ENCODE measurements at places on chromosomes 7 and 10. TPM values are rescaled to one million over a fixed set of nuclear protein-coding genes. Genes with fewer than 3 reads are reported as not detected.
A peak's percentile ranks its signal among the peaks of the same experiment; 100 is the strongest.

DNA sequence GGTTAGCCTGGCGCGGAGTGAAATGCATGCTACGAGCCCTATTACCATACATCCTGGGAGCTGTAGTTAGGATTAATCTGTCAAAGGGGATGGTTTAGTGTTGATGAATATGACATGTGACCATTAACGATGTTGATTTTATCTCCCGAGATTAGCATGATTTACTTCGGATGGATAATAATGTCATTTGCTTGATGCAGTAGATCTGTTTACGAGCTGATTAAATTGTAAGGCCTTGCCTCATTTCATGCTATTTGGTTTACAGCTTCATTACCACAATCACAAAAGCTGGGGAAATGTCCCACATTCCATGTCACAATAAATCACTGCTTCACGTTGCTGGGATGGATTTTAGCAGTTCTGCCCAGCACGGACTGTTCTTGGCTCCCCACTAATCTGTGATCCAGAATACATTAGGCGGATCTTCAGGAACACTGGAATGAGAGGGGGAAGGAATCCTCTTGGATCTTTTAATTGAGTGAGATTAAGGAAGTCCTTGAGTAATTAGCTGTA, 22.3 kb downstream of the ZNF503 start:
- peaks cover 10% of the 10 kb centered on the region for H3K4me1 ChIP-seq
- no peak overlapping the region for H3K27ac ChIP-seq
- no peak for DNase-seq
- H3K4me3 ChIP-seq = no peak overlapping the region
- no peaks in the 10 kb centered on the region for H3K36me3 ChIP-seq

- H3K27me3 ChIP-seq = no peaks in the 10 kb centered on the region
- H3K36me3 ChIP-seq = no peaks in the 10 kb centered on the region
- H3K27ac ChIP-seq = no peak overlapping the region
- no peak overlapping the region for H3K4me3 ChIP-seq
- DNase-seq = no peak
These were observed 224.7 kb downstream of the HECW1 start for GRCh38 chr7:43337191-43337590.

DNA sequence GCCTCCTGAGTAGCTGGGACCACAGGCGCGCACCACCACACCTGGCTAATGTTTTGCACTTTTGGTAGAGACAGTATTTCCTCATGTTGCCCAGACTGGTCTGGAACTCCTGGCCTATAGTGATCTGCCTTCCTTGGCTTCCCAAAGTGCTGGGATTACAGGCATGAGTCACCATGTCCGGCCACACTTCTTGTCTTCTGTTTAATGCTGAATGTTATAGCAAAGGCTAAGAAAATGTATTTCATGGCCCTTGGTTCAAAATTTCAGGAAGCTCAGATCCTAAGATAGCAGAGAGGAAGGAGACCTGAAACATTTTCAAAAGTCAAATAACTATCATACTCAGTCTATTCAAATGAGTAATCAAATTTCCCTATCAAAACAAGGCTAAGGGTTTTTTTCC, 229.6 kb downstream of the BAMBI start:
- H3K27me3 ChIP-seq = no peaks in the 10 kb centered on the region
- no peak overlapping the region for H3K27ac ChIP-seq
- DNase-seq = no peak
- H3K36me3 ChIP-seq = no peaks in the 10 kb centered on the region
- no peak overlapping the region for H3K4me3 ChIP-seq
- H3K4me1 ChIP-seq = no peaks in the 10 kb centered on the region

DNA sequence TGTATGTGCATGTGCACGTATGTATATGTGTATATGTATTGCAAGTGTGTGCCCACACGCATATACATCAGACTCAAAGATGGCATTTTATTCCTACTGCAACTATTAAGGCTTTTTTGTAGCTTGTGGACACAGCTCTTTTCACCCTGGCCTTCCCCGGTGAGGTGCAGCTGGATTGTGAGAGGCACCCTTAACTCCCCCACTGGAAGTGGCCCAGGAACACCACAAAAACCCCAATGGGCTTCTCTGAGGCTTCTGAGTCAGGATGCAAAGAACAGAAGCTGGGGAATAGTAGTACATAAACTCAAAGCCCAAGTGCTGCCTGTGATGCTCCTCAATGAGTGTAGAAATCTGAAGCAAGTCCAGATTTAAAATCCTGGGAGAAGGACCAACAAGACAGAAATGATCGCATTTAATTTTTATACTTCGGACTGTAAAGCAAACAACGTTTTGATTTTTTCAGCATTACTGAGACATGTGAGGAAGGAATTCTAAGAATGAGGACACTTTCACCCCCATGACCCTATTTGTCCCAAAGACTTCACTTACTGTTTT, 369.2 kb upstream of the MGMT start:
- H3K36me3 ChIP-seq = no peaks in the 10 kb centered on the region
- H3K27ac ChIP-seq = no peak overlapping the region
- no peak for DNase-seq
- H3K4me3 ChIP-seq = no peak overlapping the region
- no peaks in the 10 kb centered on the region for H3K27me3 ChIP-seq

- no peak for DNase-seq
- H3K36me3 ChIP-seq = peaks cover 19% of the 10 kb centered on the region
- peak overlapping the region; percentile 70 for H3K4me3 ChIP-seq
- H3K4me1 ChIP-seq = peaks cover 26% of the 10 kb centered on the region
- no peaks in the 10 kb centered on the region for H3K27me3 ChIP-seq
These were observed 456 bp upstream of the DLD start for GRCh38 chr7:107890493-107890961.

DNA sequence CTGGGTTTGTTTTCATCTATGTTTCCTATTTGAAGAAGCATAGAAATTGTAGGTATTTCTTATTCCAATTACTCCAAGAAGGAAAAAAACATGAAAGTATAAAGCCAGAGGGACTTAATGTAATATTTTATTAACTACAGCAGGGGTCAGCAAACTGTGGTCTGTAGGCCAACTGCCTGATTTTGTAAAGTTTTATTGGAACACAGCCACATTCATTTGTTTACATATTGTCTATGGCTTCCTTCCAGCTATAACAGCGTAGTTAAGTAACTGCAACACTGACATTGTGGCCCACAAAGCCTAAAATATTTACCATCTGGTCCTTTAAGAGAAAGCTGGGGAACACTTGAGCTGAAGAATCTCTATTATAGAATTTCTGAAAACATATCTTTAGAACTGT, 306.2 kb downstream of the BICC1 start:
- H3K27me3 ChIP-seq = no peaks in the 10 kb centered on the region
- H3K4me1 ChIP-seq = peaks cover 25% of the 10 kb centered on the region
- DNase-seq = no peak
- H3K36me3 ChIP-seq = no peaks in the 10 kb centered on the region
- no peak overlapping the region for H3K27ac ChIP-seq

- H3K27me3 ChIP-seq = no peaks in the 10 kb centered on the region
- no peak for DNase-seq
- H3K36me3 ChIP-seq = no peaks in the 10 kb centered on the region
- H3K4me1 ChIP-seq = peaks cover 5% of the 10 kb centered on the region
These were observed 31.1 kb downstream of the PLXDC2 start for GRCh38 chr10:19847321-19847720.

DNA sequence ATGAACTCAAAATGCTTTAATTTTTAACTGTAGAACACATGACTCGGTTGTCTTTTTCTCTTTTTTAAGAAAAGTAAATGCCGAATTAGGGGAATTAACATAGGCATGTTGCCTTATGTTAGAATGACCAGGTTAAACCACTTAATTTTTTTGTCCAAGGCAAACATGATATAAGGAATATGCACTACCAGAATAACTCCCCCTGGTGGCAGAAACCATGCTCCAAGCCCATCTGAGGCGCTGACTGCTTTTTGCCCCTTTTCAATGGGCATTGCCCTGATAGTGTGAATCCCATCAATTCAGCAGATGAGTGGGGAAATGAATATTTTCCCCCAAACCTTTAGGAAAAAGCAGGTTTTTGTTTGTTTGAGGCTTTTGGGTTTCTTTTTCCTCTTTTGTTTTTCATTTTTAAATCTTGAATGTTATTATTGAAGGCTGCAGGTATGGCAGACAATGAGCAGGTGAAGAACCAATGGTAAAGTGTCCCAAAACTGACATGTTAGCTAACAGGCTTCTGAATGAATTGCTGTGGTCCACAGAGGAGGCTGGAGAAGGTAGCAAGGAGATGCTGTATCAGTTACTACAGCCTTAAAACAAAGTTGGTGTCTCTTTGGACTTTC, 284.3 kb downstream of the SORCS3 start:
- no peaks in the 10 kb centered on the region for H3K4me1 ChIP-seq
- H3K27me3 ChIP-seq = no peaks in the 10 kb centered on the region

GRCh38 chr10:48905311-48905710, 34.3 kb downstream of the LRRC18 start:
- peaks cover 10% of the 10 kb centered on the region for H3K4me1 ChIP-seq
- H3K4me3 ChIP-seq = no peak overlapping the region
- no peaks in the 10 kb centered on the region for H3K27me3 ChIP-seq
- H3K36me3 ChIP-seq = peaks cover 4% of the 10 kb centered on the region

GRCh38 chr7:106864298-106865081, 592 bp upstream of the PIK3CG start:
- DNase-seq = no peak
- peak overlapping the region; percentile 74 for H3K27ac ChIP-seq
- H3K27me3 ChIP-seq = no peaks in the 10 kb centered on the region
- H3K4me1 ChIP-seq = peaks cover 33% of the 10 kb centered on the region

- no peaks in the 10 kb centered on the region for H3K36me3 ChIP-seq
- H3K27ac ChIP-seq = no peak overlapping the region
- no peaks in the 10 kb centered on the region for H3K27me3 ChIP-seq
- H3K4me1 ChIP-seq = no peaks in the 10 kb centered on the region
These were observed 90.8 kb downstream of the DNAJB9 start for GRCh38 chr7:108660465-108660864.

DNA sequence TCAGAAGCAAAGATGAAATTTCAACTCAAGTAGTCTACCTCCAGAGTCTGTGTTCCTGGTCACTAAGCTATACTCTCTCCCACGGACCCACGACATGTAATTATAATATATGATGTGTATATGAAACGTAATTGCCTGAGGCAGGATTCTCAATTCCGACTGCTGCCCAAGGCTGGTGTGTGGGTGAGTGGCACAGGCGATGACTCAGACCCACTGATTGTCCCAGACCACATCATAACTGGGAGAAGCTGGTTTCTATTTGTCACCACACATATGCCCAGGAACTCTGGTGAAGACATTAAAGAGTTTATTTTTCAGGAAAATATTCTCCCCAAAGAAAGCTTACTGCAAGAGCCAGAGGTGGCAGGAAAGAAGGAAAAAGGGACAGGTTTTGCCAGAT, 219.3 kb downstream of the JAZF1 start:
- no peak overlapping the region for H3K4me3 ChIP-seq
- DNase-seq = no peak

DNA sequence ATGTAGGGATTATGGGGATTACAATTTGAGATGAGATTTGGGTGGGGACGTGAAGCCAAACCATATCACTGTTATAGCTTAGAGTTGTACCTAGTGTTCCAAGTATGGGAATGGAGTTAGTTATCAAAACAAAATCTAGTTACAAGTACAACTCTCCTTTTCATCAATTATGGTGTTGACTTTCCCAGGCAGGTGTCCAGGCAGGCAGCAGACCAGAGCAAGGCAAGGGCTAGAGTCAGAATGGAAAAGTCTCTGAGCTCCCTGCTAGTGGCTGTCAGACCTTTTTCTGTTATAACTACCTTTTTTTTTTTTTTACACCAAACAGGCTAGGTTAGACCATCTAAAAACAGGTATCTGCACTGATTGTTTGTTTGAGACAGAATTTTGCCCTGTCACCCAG, 29.2 kb downstream of the PTER start:
- no peak for DNase-seq
- H3K27ac ChIP-seq = no peak overlapping the region
- no peaks in the 10 kb centered on the region for H3K4me1 ChIP-seq
- no peaks in the 10 kb centered on the region for H3K36me3 ChIP-seq
- no peak overlapping the region for H3K4me3 ChIP-seq
- H3K27me3 ChIP-seq = no peaks in the 10 kb centered on the region

DNA sequence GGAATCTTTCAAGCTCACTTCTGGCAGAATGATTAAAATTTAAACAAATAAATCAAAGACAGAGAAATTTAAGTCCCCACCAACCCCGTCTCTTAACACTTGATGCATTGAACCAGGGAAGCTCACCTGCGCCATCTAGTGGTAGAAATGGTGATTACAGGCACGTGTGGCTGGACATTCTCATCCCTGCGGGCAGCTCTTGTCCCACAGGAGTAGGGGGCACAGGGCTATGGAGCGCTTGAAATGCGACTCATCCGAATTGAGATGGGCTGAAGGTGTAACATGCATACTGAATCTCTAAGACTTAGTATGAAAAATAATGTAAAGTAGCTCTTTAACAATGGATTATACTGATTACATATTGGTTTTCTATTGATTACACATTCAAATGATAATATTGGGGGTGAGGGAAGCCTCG, 24.8 kb upstream of the SLIT1 start:
- no peak overlapping the region for H3K27ac ChIP-seq
- no peak overlapping the region for H3K4me3 ChIP-seq
- peak; percentile 63 for DNase-seq
- no peaks in the 10 kb centered on the region for H3K4me1 ChIP-seq
- H3K27me3 ChIP-seq = peaks cover 5% of the 10 kb centered on the region

- H3K4me1 ChIP-seq = no peaks in the 10 kb centered on the region
- no peak overlapping the region for H3K4me3 ChIP-seq
- H3K27ac ChIP-seq = no peak overlapping the region
- no peaks in the 10 kb centered on the region for H3K27me3 ChIP-seq
- no peak for DNase-seq
These were observed 683.9 kb downstream of the XPNPEP1 start for GRCh38 chr10:109239371-109239770.

DNA sequence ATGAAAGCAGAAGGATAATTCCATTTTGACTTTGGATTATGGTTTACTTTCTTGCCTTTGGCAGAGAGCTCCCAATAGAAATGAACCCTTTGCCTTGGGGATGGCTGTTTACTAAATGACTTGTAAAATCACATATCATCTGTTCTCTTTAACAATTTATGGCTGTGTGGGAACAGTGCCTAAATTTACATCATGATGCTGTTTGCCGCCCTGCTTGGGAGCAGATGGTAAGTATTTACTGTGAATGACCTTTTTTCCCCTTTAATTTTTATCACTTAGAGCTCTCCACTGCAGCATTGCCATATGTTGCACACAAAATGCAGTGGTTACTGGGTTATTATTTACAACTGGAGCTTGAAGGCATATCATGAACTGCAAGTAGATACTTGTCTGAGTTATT, 13.4 kb downstream of the HEPACAM2 start:
- H3K4me1 ChIP-seq = no peaks in the 10 kb centered on the region
- DNase-seq = no peak
- H3K27me3 ChIP-seq = no peaks in the 10 kb centered on the region
- H3K27ac ChIP-seq = no peak overlapping the region
- H3K36me3 ChIP-seq = no peaks in the 10 kb centered on the region

Gene NUPR2
- total RNA-seq = not detected

Gene CAMK2B
- total RNA-seq = 0.30 TPM

Gene CALHM3
- not detected for total RNA-seq

Gene JAKMIP3
- 0.18 TPM for total RNA-seq

Gene CBX3
- total RNA-seq = 94.3 TPM

Gene SYT15B
- total RNA-seq = 40.6 TPM

Measured in lower lobe of right lung (tissue), 2 donors.